ENCODE measurements at places on chromosomes 5 and 9.

DNA sequence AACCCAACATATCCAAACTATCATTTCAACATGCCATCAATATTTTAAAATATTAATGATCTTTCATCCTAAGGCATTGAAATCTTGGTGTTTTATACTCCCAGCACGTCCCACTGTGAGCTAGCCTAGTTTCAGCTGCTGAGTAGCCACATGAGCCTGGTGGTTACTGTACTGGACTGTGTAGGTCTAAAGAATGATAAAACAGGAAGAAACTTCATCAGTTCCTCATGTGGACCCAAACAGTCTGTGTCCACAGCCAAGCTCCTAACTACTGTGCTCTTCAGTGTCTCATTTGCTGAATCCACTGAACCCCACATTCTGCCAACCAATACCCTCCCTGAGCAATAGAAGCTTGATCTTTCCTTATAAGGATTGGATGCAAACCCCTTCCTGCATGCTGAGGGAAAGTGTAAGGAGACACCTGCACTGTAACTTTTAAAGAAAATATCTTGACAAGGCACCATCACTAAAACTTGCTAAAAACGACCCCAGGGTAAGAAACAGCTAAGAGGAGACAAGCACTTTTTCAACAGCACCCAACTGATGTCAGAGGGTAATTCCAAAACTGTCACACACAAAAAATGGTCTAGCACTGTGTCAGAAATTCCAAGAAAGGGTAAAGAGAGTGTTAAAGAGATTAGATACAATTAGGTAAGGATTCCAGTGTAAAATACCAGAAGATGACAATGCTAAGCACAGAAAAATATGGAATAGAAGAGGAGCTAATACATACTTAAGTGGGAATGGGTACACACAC, 126.9 kb downstream of the SPOCK1 start:
- DNase-seq: no peak

GRCh38 chr9:78218890-78219289, 17.0 kb upstream of the CEP78 start:
- DNase-seq: no peak

DNA sequence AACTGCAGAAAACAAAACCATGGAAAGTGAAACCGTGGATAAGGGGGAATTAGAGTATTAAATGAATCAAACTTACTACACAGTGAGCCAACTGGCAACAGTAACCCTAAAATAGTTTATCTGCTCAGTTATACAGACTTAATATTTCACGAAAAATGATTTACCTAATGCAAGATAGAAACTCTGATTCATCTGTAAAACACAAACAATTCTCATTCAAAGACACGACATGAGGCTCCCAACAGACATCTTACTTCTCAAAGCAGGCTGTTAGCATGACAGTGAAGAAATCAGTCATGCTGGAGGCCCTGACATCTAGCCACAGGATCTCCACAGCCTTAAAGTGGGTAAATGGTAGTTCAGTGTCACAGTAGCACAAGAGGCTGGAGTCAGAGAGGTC, 131.2 kb downstream of the FBN2 start:
- no peak for DNase-seq

GRCh38 chr9:107940616-107941595, 451.3 kb upstream of the KLF4 start:
- no peak for DNase-seq

DNA sequence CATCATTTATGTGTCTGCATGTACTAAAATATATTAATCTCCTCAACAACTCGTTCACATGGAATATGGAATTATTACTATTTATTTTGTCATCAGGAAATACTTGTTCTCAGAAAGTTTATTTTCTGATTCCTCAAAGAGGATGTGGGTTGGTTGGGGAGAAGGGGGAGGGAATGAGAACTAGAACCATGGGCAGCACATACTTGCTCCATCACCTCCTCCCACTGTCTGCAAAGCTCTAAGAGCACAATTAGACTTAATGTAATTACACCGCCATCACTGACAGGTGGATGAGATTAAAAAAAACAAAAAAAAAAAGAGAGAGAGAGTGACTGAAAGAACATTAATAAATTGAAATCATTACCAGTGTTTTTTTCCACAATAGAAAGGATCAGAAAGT, 98.2 kb downstream of the OXCT1 start:
- no peak for DNase-seq

DNA sequence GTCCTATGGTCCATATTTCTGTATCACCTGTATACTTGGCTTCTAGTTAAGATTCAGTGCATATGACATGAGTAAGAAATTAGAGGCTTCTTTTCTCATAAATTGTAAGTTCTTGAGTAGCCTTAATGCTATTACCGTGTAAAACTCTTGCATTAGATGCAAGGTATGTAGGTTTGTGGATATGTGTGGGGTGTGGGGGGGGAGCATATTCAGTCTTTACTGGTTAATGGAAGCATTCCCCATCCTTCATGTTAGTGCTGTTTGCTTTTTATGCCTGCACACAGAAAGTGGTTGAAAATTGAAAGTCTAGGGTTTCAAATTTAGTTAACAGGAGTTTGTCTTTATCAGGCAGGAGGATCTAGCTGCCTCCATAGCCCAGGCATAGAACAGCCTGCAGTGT, 16.1 kb downstream of the RAI14 start:
- DNase-seq: no peak

GRCh38 chr5:137399911-137400310, 99.2 kb downstream of the SPOCK1 start:
- no peak for DNase-seq

DNA sequence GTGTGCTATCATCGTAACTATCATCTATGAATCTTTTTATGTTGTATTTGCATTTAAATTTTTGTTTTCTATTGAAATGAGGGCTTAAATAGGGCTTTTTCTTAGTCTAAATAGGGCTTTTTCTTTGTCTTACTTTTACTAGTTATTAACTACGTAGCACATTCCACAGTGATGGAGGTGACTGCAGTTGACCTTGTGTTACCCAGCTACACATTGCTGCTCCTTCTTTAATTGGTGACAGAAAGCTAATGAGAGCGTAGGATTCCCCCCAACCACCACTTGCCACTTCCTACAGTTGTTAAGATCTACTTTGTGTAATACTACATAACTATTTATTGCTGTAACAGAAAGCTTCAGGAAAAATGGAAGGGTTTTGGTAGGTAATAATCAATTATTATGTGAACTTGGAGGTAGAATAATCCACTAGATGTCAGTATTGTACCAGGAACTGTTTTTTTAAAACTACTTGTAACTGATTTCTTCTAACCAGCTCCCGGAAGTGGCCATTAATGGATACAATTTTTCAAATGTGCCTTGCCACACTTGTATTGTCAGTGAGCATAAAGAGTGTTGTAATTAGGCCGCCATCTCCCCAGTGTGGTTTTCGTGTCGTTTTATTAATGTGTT, 18.0 kb downstream of the MTRR start:
- no peak for DNase-seq

- DNase-seq: no peak
These were observed 59.6 kb upstream of the MAN2A1 start for GRCh38 chr5:109630093-109630492.

GRCh38 chr5:24747327-24747726, 102.5 kb upstream of the CDH10 start:
- no peak for DNase-seq

DNA sequence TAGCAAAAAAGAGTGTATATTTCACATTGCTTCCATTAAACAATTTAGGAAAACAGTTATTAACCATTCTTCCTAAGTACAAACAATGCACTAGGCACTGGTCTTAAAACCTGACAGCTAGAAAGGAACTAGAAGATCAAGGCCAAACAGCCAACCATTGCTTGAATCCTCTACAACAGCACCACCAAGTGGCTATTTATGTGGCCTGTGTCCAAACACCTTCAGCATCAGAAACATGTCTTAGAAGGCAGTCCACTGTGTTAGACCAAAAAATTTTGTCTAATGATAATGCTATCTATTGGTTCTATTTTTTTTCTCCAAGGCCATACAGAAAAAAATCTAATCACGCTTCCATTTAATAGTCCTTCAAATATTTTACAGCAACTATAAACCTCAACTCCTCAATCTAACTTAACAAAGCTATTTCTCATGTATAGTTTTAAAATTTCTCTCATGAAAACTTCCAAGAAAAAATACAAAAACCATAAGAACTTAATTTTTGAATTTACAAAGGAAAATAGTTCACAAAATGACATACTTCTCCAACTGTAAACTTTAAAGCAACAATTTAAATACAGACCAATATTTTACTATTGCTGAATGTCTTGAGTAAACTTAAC, 36.1 kb downstream of the CAAP1 start:
- no peak for DNase-seq

DNA sequence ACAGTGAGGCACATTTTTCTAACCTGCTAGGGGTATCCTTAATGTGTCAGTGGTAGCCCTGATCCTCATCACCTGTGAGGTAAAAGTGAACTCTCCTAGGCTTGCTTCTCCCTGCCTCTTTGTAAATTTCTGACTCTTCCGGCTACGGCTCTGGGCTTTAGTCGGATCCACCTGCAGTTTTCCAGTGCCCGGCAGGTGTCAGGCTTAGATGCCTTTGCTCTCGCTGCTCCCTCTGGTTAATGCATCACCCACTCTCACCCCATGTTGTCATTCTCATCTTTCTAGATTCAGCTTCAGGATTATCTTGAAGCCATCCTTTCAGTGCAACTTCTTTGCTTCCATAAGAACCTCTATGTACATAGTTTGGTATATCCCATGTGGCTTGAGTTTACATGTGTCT, 3.6 kb downstream of the CEP78 start:
- no peak for DNase-seq

DNA sequence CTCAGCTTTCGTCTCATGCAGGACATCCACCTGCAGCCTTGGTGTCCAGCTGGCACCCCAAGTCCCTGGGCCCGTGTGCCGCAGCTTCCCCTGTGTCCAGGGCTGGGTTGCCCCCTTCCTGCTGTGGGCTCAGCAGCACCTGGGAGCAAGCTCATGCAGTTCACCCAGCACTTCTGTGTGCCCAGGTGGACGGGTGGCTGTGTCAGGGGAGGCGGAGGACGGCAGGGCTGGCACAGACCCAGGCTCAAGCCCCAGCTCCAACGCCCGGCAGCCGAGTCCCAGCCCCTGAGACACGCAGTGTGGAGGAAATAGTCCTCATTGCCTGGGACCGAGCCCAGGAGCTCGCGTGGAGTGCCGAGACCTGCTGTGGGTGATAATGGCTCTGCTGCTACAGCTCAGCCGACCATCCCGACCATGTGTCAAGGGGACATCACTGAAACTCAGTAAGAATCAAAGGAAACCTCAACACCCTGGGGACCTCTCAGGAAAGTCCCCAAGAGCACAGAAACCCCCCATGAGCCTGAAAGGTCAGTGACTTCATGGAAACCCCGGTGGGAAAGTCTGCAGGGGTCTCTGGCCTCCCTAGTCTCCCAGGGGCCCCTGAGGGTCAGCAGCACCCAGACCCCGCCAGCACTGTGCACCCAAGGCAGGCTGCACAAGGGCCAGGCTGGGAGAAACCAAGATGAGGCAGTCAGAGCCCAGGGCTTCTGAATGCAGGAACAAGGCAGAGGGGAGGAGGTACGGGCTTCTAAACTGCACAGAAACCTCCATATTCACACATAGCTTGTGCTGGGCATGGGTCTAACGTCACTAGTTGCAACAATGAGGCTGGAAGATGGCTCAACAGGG, 38.8 kb downstream of the LPCAT1 start:
- DNase-seq: no peak

GRCh38 chr5:154753792-154754191, 1.4 kb upstream of the LARP1 start:
- DNase-seq: no peak

- no peak for DNase-seq
These were observed 49.5 kb downstream of the SPINK5 start for GRCh38 chr5:148113243-148113642.

GRCh38 chr5:19891658-19892057, 96.3 kb downstream of the CDH18 start:
- no peak for DNase-seq

DNA sequence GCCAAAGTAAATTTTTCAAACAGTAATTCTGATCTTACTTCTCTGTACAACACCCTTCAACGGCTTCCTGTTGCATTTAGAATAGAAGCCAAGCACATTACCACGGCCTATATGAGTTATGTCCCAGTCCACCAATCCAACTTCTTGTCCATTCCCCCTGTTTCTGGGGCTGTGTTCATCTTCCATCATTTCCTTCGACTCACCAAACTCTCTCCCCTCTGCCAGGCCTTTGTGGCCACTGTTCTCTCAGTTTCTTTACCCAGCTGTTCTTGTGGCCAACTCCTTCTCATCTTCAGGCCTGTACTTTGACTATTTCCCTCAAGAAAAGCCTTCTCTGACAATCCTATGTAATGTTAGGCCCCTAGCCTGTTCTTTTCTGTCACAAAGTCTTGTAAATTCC, 259.4 kb upstream of the EFNA5 start:
- no peak for DNase-seq

DNA sequence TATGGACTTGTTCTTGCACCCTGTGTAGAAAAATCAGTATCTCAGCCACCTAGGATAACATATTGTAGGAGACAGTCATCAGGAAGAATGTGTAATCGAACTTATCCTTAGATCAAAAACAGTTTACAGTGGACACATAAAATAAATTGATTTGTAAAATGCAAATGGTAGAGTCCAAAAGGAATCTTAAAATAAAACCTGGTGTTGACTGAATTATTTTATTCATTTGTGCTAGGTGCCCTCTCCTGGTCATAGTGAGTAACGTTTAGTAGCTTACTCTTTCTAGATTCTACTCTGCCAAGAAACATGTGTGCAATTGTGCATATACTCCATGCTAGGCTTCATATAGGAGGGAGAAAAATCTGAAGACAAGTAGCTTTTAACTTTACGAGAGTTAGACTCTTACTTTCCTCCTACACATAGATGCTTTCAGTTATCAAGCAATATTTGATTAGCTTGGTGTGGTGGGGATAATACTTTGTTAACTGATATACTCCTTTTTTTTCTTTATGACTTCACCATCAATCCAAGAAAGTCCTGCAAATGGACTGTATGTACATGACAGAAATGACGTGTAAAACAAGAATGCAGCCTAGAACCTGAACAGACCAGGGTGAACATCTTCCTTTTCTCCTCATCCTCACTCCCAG, 23.7 kb upstream of the LOX start:
- no peak for DNase-seq

GRCh38 chr5:159660401-159660800, 255.9 kb upstream of the ADRA1B start:
- DNase-seq: no peak

DNA sequence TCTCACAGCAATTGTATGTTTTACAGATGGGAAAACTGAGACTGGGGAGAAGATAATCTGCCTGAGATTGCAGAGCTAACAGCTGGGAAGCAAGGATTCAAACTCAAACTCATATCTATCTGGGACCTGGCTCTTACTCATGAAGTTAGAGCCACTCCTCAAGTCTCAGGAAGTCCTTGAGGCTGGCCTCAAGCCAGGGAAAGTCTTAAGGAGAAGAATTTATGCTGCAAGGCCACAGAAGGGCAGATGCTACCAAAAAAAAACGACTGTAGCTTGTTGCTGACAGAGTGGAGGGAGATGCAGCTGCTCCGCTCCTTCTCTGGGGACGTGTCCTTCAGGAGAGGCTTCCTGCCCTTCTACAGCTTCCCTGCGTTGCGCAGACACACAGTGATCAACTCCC, 39.8 kb downstream of the BARHL1 start:
- no peak for DNase-seq

DNA sequence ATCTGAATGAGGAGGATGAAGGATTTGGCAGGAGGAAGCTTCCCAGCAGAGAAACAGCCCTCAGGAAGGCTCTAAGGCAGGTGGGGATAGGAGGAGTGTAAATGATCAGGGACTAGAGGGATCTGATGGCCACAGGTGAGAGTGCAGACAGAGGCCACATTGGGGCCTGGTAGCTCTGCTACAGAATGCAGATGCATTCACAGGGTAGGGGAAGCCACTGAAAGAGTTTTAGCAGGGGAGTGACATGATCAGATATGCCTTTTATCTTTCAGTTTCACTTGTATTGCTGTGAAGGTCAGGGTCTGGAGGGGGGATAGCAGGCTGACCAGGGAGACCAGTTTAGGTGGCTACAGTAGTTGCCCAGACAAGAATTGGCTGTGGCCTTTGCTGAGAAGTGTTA, 3.0 kb downstream of the TXNDC15 start:
- no peak for DNase-seq
